Osteocyte (in vitro differentiated cells): ENCODE measurements at places on chromosomes 1 and 21. TPM values are rescaled to one million over a fixed set of nuclear protein-coding genes. Genes with fewer than 3 reads are reported as not detected.

Gene OR2L5
- not detected in 2 replicates for total RNA-seq

Gene LMOD1
- total RNA-seq, result 15.1 and 15.9 TPM in 2 replicates

DNA sequence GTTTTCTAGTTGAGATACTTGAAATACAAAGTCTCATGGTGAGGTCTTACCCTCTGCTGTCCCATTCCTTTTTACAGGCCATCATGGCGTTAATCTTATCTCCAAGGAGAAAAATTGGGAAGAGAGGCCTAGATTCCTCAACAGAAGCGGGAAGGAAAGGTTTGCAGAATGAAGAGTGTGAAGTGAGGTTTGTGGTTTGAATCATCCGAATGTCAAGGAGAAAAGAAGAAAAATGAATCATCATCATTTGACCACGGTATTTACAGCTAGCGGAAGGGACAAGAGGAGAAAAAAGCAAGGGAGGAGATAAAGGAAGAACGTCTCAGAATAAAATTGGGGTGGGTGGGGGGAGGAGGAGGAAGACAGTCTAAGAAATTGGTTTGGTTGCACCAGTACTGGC, 935 bp upstream of the COG2 start:
- no peak for DNase-seq
- H3K4me1 ChIP-seq, result peaks cover 22% of the 10 kb centered on the region
- H3K36me3 ChIP-seq, result no peaks in the 10 kb centered on the region
- no peak overlapping the region for H3K27ac ChIP-seq
- no peak overlapping the region for H3K4me3 ChIP-seq

DNA sequence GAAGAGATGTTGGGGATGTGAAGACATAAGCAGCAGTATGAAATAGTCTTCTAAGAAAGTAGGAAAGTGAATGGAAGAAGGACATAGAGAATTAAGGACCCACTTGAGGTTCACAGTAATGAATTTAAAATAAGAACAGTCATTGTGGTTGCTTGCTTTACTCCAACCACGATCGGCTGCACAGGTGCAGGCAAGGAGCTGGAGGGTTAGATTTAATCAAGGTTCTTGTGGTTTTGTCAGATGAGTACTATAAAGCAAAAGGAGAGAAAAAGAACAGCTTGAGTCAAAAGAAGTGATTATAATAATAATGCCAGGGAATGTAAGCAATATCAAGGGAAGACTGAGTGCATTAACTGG, 46.1 kb upstream of the RBM34 start:
- H3K4me3 ChIP-seq, result no peak overlapping the region
- peaks cover 2% of the 10 kb centered on the region for H3K4me1 ChIP-seq
- H3K27me3 ChIP-seq, result no peaks in the 10 kb centered on the region
- no peak for DNase-seq
- H3K36me3 ChIP-seq, result peaks cover 38% of the 10 kb centered on the region

Gene AZIN2
- total RNA-seq, result 8.0 and 10.4 TPM in 2 replicates

Gene NES
- total RNA-seq, result 24.2 and 26.5 TPM in 2 replicates

DNA sequence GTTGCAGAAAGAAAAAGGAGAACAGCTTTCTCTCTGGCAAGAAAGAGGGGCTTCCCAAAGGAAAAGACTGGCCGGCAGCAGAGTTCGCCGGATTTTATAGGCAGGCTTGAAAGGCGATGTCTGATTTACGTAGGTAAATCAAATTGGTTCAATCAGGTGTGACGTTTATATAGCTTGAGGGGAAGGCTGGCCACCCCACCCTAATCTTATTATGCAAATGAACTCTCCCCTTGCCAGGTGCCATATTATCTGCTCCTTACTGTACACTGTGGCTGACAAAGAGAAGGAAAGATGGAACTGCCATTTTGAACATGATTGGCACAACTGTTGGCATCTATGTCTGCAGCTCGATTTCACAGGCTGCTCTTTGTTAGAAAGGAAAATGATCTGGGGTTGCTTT, 16.8 kb upstream of the INTS3 start:
- H3K4me3 ChIP-seq, result no peak overlapping the region
- no peaks in the 10 kb centered on the region for H3K4me1 ChIP-seq
- H3K27me3 ChIP-seq, result peaks cover 5% of the 10 kb centered on the region

Gene FABP3
- 27.1 and 30.0 TPM in 2 replicates for total RNA-seq

DNA sequence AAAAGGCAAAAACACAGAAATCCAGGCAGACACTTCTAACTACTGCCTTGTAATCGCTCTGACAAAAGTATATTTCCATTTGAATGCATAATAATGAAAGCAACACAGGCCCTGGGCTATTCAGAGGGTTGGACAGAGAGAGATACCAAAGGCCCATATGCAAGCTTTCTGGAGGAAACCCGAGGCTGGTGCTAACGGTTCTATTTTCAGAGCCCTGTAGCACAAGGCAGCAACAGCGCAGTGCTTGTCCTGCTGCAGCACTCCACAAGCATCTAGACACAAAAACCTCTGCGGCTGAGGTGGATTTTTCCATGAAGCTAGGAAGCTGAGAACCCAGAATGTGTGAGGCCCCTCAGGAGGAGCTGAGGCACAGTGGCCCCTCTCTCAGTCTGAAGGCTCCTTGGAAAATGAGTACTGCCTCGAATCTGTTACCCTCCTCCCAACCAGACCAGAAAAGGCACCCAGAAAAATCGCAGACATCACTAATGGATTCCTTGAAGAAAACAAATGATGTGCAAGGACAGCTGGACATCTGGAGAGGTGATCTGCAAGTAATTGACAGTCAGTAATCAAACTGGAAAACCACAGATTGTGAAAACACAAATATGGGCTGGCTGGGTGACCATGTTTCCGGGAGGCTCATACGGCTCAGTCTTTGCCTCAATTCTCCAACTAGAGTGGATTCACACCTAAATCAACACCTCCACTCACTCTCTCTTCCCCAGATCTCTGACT, 54.0 kb downstream of the COLGALT2 start:
- H3K27ac ChIP-seq, result no peak overlapping the region
- no peaks in the 10 kb centered on the region for H3K36me3 ChIP-seq
- H3K27me3 ChIP-seq, result no peaks in the 10 kb centered on the region
- DNase-seq, result no peak
- H3K4me1 ChIP-seq, result peaks cover 11% of the 10 kb centered on the region
- no peak overlapping the region for H3K4me3 ChIP-seq

- H3K27me3 ChIP-seq, result peaks cover 22% of the 10 kb centered on the region
- H3K4me1 ChIP-seq, result no peaks in the 10 kb centered on the region
- no peak overlapping the region for H3K27ac ChIP-seq
- DNase-seq, result no peak
- no peak overlapping the region for H3K4me3 ChIP-seq
Observed at GRCh38 chr1:44496541-44497171, 91.6 kb downstream of the RNF220 start.

Gene GBP7
- not detected in 2 replicates for total RNA-seq

- H3K27me3 ChIP-seq, result no peaks in the 10 kb centered on the region
- no peak for DNase-seq
- H3K36me3 ChIP-seq, result no peaks in the 10 kb centered on the region
- no peak overlapping the region for H3K4me3 ChIP-seq
- H3K4me1 ChIP-seq, result peaks cover 29% of the 10 kb centered on the region
- no peak overlapping the region for H3K27ac ChIP-seq
Observed at GRCh38 chr1:2470290-2471158, 5.6 kb upstream of the PLCH2 start.

GRCh38 chr1:114203595-114204128, 50.0 kb upstream of the SYT6 start:
- no peak overlapping the region for H3K27ac ChIP-seq
- no peaks in the 10 kb centered on the region for H3K36me3 ChIP-seq
- DNase-seq, result no peak
- no peak overlapping the region for H3K4me3 ChIP-seq
- H3K4me1 ChIP-seq, result no peaks in the 10 kb centered on the region

GRCh38 chr1:2786329-2787162, 14.9 kb downstream of the TTC34 start:
- H3K27ac ChIP-seq, result no peak overlapping the region
- DNase-seq, result peak; percentile 82
- H3K27me3 ChIP-seq, result no peaks in the 10 kb centered on the region
- no peak overlapping the region for H3K4me3 ChIP-seq
- H3K36me3 ChIP-seq, result no peaks in the 10 kb centered on the region

Gene DIO1
- total RNA-seq, result not detected in 2 replicates

GRCh38 chr21:35226968-35227744, 178.1 kb upstream of the RUNX1 start:
- H3K4me1 ChIP-seq, result peaks cover 26% of the 10 kb centered on the region
- no peaks in the 10 kb centered on the region for H3K36me3 ChIP-seq
- DNase-seq, result no peak
- no peak overlapping the region for H3K27ac ChIP-seq

Gene SLC1A7
- total RNA-seq, result not detected in 2 replicates

DNA sequence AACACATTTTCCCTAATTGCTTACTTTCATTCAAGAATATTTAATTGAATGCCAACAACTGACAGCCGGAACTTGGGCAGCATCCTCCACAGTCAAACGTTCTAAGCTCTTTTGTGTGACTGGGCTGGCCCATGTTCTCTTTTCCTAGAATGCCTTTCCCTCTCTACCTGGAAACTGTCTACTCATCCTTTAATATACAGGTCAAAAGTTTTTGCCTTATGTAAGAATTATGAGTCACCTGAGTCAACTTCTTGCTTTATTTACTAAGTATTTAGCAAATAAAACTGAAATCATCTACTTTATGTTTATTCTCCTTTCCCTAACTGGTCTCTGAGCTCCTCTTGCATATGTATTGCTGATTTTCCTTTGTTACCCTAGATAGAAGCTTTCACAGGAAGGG, 172.2 kb downstream of the CHRM3 start:
- H3K36me3 ChIP-seq, result no peaks in the 10 kb centered on the region
- H3K4me3 ChIP-seq, result no peak overlapping the region
- H3K27ac ChIP-seq, result no peak overlapping the region
- no peaks in the 10 kb centered on the region for H3K4me1 ChIP-seq
- DNase-seq, result no peak

- no peaks in the 10 kb centered on the region for H3K36me3 ChIP-seq
- no peaks in the 10 kb centered on the region for H3K4me1 ChIP-seq
- H3K4me3 ChIP-seq, result no peak overlapping the region
- peaks cover 69% of the 10 kb centered on the region for H3K27me3 ChIP-seq
Observed at GRCh38 chr1:208289716-208290115, 45.5 kb upstream of the PLXNA2 start.

Gene HHIPL2
- 0.13 TPM in 1 of 2 replicates, not detected in the other for total RNA-seq

GRCh38 chr1:172513479-172513878, 19.5 kb upstream of the SUCO start:
- no peak for DNase-seq
- peaks cover 12% of the 10 kb centered on the region for H3K27me3 ChIP-seq
- no peaks in the 10 kb centered on the region for H3K4me1 ChIP-seq
- H3K27ac ChIP-seq, result no peak overlapping the region
- no peaks in the 10 kb centered on the region for H3K36me3 ChIP-seq
- no peak overlapping the region for H3K4me3 ChIP-seq

Gene FUBP1
- total RNA-seq, result 123 and 126 TPM in 2 replicates
